CD4-positive, alpha-beta T cell treated with Interferon alpha-2 for 1 hour (primary cell): ENCODE measurements at places on chromosomes 11 and 22.

DNA sequence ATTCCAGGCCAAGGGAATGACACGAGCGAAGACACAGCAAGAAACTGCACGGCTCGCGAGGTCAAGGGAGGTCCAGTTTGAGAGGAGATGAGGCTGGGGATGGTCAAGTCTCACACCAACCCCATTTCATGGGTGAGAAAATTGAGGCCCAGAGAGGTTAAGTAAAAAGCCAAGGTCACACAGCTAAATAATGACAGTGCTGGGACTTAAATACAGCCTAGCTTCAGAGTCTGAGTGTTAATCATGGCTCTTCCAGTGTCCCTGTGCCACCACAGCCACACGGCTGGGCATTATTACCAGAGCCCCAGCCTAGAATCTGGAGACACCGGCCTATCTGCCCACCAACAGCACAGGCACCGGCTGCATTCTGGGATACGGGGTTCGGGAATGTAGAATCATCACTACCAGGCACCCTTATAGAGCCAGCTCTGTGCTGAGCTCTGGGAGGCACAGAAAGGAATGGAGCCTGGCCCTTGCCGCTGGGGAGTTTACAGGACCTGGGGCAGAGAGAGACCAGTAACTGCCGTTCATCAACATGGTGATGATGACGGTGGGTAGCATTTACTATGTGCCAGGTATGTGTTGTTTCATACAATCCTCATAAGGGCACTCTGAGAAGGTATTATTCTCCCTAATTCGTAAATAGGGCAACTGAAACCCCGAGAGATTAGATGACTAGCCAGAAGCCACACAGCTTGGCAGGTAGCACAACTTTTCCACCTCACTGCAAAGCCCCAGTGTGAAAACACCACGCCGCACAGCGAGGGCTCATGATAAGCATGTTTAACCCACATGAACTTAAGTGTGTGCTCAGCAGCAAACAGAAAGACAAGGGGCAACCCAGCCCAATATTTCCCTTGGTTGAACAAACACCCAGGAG lies 51.8 kb downstream of the CD6 start:
- DNase-seq = no peak

GRCh38 chr22:27772081-27772983 lies 29.2 kb downstream of the MN1 start:
- DNase-seq = no peak

GRCh38 chr11:118785362-118785761 lies 5.6 kb downstream of the DDX6 start:
- DNase-seq = no peak

- DNase-seq = no peak
Observed at GRCh38 chr22:23820748-23821211, 18.0 kb downstream of the DERL3 start.

DNA sequence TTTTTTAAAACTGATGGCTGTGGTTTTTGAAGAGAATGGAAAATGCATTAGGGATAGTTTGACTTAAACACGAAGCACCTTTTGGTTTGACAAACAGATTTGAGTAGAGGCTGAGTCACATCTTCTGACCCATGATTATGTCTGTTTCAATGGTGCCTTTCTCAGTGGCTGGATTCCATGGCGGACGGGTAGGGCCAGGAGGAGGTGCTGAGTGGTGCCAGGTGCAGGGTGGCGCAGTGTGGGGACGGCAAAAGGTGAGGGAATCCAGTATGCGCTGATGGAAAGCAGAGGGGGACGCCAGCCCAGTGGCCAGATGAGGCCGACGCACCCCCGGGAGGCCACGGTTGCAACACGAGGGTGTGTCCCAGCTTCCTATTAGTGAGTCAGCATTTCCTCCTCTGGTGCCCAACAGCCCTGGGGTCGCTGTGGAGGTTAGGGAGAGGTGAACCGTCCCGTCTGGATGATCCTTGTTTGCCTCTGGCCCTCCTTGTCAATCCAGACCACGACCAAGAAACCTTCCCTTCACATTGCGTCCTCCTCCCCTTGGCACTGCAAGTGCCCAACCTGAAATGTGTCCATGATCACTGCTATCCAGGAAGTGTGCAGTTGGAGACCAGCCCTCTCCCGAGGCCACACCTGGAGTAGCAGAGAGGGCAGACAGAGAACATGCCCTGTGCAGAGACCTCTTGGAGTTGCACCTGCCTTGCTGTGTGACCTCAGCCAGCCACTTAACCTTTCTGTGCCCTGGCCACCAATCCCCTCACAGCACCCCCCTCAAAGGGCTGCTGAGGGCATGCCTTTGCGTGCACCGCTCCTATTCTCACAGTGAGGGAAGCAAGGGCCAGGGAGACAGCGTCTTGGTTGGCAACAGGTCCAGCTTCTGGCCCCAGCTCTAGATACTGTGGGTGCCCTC lies 32.5 kb upstream of the ATXN10 start:
- DNase-seq = peak; percentile 13

- DNase-seq = no peak
Observed at GRCh38 chr11:64545619-64546018, 45.4 kb upstream of the SLC22A12 start.

DNA sequence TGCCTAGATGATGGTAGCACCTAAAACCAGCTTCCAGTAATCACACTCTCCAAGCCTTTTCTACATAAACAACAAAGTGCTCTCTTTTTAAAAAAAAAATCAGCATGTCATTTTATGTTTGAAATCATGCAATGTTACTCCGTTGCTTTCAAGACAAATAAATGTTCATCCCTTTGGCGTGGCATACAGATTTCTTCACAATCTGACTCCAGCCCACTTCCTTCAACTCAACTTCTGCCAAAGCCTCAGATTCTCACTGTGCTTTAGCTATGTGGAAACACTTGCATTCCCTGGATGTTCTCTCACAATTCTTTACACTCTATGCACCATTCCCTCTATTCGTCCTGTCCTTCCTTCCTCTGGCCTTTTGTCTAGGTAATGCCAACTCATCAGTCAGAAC lies 206.3 kb upstream of the BLID start:
- no peak for DNase-seq

DNA sequence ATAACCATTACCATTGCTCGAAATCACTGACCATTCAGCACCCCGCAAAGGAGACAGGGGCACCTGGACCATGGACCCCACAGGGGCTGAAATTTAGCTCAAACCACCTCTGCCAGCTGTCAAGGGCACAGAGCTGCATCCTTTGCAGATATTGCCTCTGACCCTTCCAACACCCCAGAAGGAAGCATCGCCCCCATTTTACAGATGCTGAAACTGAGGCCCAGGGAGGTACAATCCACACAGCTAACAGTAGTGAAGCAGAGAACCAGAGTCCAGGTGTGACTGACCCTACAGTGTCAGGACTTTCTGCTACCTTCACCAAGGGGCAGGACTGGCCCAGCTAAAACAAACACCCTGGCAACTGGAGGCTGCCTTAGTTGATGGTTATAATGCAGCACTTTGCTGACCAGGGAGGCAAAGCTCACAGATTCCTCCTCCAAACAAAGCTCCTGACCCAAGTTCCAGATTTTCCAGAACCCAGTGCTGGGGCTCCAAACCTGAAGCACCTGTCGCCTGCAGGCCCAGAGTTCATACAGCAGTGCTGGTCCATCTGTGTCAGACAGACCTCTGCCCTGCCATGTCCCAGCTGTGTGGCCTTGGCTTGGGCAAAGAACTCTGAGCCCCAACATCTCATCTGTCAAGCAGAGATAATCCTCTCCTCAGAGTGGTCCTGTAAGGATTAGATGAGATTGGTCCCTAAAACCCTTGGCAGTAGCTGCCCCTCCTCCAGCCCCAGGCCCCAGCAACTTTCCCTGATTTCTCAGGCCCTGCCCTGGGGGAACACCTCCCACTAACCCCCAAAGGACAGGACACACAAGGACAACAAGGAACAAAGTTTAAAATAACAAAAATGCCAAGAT lies 15.2 kb upstream of the ARAP1 start:
- DNase-seq = no peak

GRCh38 chr22:25146307-25146706 lies 53.4 kb upstream of the CRYBB3 start:
- DNase-seq = no peak

DNA sequence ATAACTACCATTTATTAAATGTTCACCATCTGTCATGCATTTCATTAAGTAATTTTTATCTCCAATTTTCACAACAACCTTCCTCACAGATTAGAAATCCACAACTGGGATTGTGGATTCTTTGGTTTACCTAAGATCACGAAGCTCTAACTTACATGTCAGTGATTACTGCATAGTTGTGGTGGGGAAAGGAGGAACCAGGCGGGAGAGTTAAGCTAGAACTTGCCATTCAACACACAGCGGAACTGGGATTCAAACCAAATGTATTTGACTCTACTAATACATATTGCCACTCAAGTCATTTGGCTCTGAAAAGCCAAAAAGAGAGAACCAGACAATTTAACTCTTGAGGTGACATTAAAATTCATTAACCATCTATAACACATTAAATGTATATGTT lies 10.4 kb upstream of the LAYN start:
- DNase-seq = no peak

GRCh38 chr22:17866127-17866526 lies 91.9 kb upstream of the BID start:
- no peak for DNase-seq

DNA sequence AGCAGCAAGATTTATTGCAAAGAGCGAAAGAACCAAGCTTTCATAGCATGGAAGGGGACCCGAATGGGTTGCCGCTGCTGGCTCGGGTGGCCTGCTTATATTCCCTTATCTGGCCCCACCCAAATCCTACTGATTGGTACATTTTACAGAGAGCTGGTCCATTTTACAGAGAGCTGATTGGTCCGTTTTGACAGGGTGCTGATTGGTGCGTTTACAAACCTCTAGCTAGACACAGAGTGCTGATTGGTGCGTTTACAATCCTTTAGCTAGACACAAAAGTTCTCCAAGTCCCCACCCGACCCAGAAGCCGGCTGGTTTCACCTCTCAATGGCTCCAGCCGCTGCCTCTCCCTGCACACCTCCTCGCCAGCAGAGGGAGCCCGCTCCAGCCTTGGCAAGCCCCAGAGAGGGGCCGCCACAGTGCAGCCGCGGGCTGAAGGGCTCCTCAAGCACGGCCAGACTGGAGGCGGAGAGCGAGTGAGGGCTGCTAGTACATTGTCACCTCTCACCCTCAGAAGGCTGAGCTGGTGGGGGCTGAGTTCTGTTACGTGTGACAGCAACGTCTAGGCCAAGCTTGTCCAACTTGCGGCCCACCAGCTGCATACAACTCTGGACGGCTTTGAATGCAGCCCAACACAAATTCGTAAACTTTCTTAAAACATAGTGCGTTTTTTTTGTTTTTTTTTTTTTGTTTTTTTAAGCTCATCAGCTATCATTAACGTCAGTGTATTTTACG lies 8.7 kb downstream of the PTH start:
- peak; percentile 63 for DNase-seq

DNA sequence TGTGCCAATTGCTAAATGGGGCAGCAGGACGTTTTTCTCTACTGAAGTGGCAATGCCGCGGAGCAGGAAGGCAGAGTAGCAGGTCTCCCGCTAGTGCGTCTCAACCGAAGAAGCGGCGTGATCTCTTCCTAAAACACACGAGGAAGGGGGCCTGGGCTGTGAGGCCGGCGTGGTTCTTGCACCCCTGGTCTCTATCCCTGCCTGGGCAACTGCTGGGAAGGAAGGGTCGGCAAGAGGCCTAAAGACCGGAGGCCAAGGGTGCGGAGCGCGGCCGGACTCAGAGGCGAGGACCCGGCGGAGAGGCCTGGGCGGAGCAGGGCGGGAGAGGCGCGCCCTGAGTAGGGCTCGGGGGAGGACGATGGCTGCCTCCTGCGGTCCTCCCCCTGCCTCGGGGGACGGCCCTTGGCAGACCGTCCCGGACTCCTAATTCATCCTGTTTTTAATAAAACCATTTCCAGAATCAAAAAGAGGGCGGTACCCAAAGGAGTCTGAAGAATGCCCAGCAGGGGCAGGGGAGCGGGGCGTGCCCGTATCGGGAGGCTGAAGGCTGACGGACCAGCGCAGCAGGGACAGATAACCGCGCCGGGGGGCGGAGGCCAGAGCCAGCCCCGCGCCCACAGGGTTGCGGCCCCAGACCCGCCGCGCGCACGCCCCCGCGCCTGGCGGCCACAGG lies 572 bp upstream of the APLP2 start:
- peak; percentile 78 for DNase-seq
